ENCODE measurements at places on chromosomes 4 and X.

DNA sequence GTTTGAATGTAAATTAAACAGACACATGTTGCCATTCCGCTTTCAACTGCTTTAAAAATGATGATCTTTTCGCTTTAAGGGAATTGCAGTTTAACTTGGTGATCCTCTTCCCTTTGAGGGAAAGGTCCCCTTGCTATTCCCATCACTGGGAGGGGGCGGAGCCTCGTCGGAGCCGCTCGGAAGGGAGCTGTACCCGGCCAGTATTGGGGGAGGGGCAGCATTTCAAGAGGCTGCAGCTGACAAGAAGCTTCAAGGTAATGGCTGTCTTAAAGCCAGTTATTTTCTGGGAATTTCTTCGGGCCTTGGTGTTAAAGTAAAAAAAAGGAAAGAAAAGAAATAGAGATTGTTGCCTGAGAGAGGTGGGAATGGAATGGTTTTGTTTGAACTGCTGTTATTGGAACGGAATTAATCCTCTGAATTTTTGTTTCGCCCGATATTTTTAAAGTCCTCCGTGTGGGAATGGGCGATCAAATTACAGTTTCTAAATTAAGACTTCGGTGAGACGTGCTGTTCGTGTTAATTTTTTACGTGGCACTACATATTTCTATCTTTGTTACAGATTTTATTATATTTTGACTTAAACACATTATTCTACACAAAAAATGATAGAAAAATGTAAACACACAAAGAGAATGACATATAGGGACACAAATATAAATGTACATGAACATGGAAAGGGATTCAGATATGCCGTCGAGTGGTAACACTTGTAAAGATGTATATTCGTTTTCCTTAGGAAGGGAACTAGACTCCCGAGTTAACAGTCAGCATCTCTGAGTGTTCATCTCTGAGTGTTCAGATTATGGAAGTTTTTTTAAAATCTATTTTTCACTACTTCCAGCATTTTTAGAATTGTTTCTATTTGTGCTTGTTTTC lies 9.2 kb downstream of the PWWP3B start:
- DNase-seq = peak; percentile 71

- no peak for DNase-seq
Observed at GRCh38 chr4:8914461-8915171, 43.0 kb upstream of the HMX1 start.

DNA sequence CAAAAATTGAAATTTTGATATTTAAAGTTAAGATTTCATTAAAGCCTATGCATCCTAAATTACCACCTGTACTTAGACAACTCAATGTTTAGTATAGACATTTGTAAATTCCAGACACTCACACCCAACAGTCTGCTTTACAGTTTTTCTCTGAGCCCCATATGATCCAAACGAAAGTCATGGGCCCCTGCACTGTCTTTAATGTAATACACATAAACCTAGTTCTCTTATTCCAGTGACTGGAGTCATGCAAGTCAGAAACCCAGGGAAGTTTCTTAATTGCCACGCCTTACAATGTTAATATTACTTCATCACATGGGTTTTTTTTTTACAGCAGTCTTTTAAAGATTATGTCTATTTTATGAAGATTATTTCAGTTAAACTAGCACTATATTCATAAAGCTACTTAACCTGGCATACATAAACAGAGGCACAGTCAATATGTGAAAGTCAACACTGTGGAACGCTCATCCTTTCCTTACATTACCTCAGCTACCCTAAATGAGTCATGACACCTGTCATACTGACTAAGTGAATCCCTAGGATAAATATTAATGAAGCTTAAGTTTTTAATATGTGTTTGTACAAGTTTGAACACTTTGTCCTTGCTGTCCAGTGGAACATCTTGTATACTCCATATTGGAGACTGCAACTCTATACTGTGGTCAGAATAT lies 67.7 kb upstream of the H2AZ1 start:
- no peak for DNase-seq

- DNase-seq = no peak
Observed at GRCh38 chr4:104345598-104346242, 149.0 kb downstream of the CXXC4 start.

- no peak for DNase-seq
Observed at GRCh38 chr4:142405695-142406498, 440.2 kb downstream of the INPP4B start.

DNA sequence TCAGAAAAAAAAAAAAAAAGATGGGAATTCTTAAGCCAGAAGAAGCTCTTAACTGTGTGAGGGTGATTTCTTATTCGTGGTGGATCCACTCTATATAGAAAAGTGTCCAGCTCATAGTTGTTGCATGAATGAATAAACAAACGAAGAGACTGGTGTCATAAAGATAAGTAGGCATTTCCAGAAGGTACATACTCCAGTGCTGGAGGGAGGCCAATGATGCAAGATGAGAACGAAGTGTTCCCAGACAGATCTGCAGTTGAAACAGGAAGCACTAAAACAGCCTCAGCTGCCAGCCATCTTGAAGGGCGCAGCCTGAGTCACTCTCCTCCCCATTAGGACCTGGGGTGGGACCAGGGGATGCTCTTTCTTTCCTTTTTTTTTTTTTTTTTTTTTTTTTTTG lies 47.4 kb upstream of the HOPX start:
- peak; percentile 60 for DNase-seq

DNA sequence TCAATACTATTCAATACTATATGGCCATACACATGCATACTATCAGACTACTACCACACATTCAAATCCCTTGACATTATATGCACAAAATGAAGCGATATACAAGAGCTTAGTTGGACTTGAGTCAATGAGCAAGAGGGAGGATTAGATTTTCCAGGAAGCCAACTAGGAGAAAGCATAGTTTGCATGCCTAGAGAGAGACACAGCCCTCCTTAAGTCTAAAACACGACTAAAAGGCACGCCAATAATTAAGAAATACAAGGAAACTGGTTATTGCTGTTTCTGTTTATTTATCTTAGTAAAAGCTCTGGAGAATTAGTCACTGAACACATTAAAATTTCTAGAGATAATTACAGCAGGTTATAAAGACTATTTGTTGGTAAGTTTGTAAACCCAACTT lies 21.8 kb downstream of the MBNL3 start:
- DNase-seq = no peak

DNA sequence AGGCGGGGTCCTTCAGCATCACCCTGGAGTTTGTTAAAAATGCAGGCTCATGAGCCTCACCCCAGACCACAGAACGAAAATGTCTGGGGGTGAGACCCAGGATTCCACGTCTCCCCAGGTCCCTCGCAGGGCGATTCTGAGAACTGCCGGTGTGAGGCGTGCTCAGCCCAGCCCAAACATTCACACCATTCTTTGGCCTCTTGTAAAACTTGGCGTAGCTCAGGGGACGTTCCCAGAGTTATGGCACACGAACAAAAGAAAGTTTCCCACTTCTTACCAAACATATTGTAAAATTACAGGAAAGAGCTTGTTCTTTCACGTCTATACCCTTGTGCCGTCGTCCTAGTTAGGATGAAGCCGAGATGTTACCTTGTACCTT lies 12.9 kb downstream of the CD99 start:
- DNase-seq = peak; percentile 62

DNA sequence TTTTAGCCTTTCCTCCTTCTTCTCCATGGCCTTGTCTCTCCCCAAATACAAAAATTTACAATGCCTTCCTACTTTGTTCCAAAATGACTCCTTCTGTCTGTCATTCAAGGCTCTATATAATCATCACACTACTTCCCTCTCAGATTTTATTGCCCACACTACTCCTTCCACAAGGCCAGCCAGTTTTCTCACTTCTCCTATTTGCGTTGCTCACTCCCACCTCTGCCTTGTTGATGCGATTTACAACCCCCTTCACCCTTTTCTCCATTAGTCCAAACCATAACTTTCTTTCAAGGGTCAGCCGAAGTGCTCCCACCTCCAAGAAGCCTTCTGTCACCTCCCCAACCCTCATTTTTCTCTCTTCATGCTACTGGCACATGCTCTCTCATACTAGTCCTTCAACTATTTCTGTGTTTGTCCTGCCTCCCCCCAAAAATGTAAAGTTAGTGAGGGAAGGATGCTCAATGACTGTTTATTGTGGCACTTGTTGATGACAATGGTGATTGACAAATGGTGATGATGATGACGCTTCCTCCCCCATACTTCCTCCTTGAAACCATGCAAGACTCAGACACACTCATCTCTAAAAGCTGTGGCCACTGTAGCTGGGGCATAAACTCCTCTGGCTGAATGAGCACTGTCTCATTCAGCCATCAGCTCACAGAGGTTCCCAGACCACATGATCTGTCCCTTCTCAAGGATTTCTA lies 2.7 kb upstream of the XKRX start:
- no peak for DNase-seq

- DNase-seq = no peak
Observed at GRCh38 chr4:72641611-72642010, 72.6 kb upstream of the ADAMTS3 start.

DNA sequence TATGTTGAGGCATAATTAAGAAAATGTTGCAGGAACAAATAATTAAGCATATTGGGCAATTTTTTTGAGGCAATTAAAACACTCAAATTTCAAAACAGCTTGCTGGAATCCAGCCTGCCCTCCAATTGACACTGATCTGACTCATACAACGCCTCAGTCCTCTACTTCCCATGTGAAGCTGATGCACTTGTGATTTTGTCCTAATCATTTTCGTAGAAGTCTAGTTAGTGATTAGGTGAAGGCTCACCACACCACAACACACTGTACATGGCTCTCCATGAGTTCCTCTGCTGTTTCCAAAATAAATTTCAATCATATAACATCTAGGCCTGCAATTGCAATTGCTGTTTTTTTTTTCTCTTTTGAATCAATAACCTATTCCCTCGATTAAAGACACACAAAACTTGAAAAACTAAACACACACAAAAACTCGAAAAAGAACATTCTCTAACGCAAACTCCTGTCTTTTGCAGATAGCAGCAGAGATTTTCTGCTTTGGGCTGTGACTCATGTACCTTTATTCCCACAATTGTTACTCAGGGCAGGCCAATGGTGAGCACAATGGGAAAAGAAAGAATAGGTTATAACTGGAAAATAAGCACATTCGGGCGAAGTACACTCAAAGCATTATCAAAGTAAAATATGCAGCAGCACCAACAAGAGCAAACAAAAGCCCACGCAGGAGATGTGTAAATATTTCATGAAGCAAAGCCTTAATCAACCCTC lies 1.7 kb downstream of the GPRIN3 start:
- no peak for DNase-seq

GRCh38 chr4:87310691-87311335 lies 11.9 kb downstream of the HSD17B13 start:
- no peak for DNase-seq

- no peak for DNase-seq
Observed at GRCh38 chr4:100366213-100366612, 151.6 kb downstream of the EMCN start.

DNA sequence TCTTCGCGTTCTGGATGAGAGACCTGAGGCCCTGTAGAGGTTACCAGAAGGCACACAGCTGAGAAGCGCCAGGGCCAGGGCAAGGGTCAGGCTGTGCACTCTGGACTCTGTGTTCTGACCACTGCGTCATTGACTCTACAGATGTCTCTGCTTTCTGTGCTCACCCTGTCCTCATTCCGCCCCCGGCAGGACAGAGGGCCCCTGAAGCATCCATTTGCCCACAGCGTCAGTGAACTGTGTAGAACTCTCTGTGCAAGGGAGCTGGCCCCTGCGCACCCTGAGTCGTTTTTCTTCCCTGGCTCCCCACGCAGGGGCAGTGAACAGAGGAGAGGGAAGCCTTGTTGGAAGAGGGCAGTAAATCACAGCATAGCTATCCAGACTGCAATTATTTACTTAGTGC lies 6.1 kb upstream of the WAS start:
- no peak for DNase-seq

DNA sequence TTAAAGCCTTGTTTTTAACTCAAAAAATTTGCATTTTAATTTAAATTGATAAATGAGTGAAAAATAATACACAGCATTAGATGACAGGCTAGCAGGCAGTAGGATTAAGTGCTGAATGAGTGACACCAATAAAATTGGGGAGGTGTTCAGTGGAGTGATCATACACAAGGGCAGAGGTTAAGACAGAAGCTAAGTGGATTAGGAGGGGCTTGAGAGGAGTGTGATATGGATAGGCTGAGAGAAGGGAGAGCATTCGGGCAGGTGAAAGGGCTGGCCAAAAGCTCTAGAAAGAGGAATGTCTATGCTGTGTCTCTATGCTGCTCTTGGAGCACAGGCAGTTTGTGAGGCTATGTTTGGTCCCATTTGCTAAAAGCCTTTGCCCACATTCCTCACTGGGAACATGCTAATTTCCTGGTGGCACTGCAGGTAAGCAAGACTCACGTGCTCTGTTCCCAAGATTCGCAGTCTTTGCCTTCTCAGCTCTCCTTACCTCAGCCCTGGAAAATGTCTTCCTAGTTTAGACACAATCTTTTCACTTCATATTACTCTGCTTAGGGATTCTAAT lies 52.8 kb upstream of the CCSER1 start:
- no peak for DNase-seq

DNA sequence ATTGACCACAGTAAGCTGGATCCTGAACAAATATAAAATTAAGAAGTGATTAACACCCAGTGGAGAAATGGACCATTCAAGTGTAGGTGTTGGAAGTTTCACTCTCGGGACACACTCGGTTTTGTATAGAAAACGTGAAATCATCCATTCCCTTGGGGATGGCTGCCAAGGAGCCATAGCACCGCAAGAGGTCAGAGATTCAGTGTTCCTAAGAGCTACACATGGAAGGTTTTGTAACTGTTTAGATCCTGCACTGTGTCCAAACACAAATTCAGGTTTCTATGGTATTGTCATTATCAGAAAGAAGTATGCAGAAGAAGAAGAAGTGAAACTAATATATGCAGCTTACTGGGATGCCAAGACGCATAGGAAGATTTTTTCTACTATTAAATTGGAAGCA lies 281.0 kb downstream of the LDB2 start:
- no peak for DNase-seq

GRCh38 chr4:62006108-62006507 lies 806.0 kb downstream of the ADGRL3 start:
- DNase-seq = no peak
